Naive thymus-derived CD8-positive, alpha-beta T cell (primary cell): ENCODE measurements at places on chromosomes 1 and 21.

- H3K4me3 ChIP-seq, result no peak overlapping the region
- H3K4me1 ChIP-seq, result peaks cover 4% of the 10 kb centered on the region
- no peak for DNase-seq
- H3K27ac ChIP-seq, result no peak overlapping the region
- H3K36me3 ChIP-seq, result no peaks in the 10 kb centered on the region
- peaks cover 5% of the 10 kb centered on the region for H3K27me3 ChIP-seq
Observed at GRCh38 chr1:241654641-241655040, 2.6 kb downstream of the WDR64 start.

- peaks cover 41% of the 10 kb centered on the region for H3K27me3 ChIP-seq
- no peak for DNase-seq
- no peaks in the 10 kb centered on the region for H3K36me3 ChIP-seq
- H3K4me3 ChIP-seq, result no peak overlapping the region
- no peaks in the 10 kb centered on the region for H3K4me1 ChIP-seq
- H3K27ac ChIP-seq, result no peak overlapping the region
Observed at GRCh38 chr21:41611966-41612606, 104.1 kb upstream of the TMPRSS2 start.

DNA sequence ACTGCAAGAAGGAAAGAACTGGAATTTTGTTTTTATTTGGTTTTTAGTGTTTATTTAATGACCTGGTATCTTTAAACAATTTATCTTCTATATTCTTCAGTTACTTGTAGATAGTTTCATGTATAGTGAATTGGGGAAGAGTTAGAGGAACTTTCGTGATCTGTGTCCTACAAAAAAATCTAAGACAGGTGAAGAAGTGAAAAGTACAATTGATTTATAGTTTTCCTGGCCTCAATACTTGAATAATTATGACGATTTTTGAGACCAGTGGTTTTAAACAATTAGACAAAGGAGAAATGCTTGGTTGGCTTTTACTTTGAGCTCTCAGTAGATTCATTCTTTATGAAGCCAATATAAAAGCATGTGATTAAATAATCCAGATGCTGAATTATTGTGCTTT, 7.5 kb downstream of the MIER1 start:
- H3K4me3 ChIP-seq, result peak overlapping the region; percentile 31
- H3K27me3 ChIP-seq, result no peaks in the 10 kb centered on the region
- DNase-seq, result no peak
- H3K4me1 ChIP-seq, result peaks cover 59% of the 10 kb centered on the region

DNA sequence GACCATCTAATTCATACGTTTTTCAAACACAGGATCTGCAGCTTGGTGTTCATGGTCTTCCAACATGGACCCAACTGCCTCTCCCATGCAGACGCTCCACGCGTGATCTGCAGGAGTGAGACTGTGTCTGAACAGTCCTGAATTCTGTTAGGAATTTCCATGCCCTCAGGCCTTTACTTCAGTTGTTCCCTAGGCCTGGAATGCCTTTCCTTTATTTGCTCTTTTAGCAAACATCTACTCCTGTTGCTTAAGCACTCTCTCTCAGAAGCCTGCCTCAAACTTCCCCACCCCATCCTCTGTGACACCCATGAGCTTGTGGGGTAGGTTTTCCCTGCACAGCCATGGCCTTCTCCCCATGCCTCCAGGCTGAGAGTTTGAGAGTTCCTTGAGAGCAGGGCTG, 73.7 kb downstream of the DMRTB1 start:
- no peaks in the 10 kb centered on the region for H3K4me1 ChIP-seq
- H3K27me3 ChIP-seq, result no peaks in the 10 kb centered on the region
- H3K36me3 ChIP-seq, result no peaks in the 10 kb centered on the region
- DNase-seq, result no peak
- H3K4me3 ChIP-seq, result no peak overlapping the region

DNA sequence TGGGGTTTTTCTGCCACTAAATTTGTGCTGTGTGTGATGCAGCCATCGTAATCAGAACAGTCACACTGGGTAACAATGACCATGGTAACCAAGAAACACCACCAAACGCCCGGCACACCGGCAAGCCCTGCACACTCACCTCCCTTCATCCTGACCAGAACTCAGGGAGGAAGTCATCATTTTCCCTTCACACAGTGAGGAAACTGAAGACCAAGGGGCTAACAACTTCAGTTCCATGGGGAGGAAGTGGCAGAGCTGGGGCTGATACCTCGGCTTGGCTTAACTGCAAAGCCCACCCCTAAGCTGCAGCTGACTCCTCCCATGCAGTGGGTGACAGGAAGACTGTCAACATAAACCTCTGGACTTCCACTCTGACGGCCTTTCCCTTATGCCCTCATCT, 69.3 kb upstream of the BCAR3 start:
- no peak overlapping the region for H3K27ac ChIP-seq
- H3K4me1 ChIP-seq, result peaks cover 15% of the 10 kb centered on the region
- no peak for DNase-seq
- H3K27me3 ChIP-seq, result no peaks in the 10 kb centered on the region
- H3K4me3 ChIP-seq, result peak overlapping the region; percentile 8

- H3K36me3 ChIP-seq, result no peaks in the 10 kb centered on the region
- H3K27ac ChIP-seq, result no peak overlapping the region
- DNase-seq, result no peak
- peaks cover 32% of the 10 kb centered on the region for H3K27me3 ChIP-seq
- H3K4me3 ChIP-seq, result no peak overlapping the region
- H3K4me1 ChIP-seq, result no peaks in the 10 kb centered on the region
Observed at GRCh38 chr1:214362188-214362882, 81.4 kb downstream of the SMYD2 start.

DNA sequence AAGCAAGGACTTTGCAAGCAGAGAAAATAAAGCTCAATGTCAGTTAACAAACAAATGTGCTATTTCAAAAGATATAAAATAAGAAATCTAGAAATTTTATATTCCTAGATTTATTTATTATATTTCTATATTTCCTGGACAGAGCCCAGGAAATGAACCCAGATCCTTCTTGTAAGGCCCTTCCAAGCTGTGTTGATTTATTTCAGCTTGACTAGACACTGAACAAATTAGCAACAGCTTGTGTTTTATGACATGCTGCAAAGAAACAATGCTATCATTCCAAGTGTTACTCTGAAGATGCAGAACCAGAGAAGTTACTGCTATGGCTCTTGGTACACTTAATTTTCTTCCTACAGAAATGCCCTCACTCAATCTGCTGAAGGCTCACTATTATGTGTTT, 6.2 kb downstream of the TGFBR3 start:
- no peaks in the 10 kb centered on the region for H3K36me3 ChIP-seq
- no peaks in the 10 kb centered on the region for H3K27me3 ChIP-seq
- H3K4me1 ChIP-seq, result peaks cover 49% of the 10 kb centered on the region
- no peak overlapping the region for H3K27ac ChIP-seq
- no peak for DNase-seq
- H3K4me3 ChIP-seq, result no peak overlapping the region

- H3K27me3 ChIP-seq, result no peaks in the 10 kb centered on the region
- H3K4me3 ChIP-seq, result no peak overlapping the region
- no peaks in the 10 kb centered on the region for H3K4me1 ChIP-seq
- no peaks in the 10 kb centered on the region for H3K36me3 ChIP-seq
- H3K27ac ChIP-seq, result no peak overlapping the region
Observed at GRCh38 chr1:7409278-7409677, 361.8 kb upstream of the VAMP3 start.

DNA sequence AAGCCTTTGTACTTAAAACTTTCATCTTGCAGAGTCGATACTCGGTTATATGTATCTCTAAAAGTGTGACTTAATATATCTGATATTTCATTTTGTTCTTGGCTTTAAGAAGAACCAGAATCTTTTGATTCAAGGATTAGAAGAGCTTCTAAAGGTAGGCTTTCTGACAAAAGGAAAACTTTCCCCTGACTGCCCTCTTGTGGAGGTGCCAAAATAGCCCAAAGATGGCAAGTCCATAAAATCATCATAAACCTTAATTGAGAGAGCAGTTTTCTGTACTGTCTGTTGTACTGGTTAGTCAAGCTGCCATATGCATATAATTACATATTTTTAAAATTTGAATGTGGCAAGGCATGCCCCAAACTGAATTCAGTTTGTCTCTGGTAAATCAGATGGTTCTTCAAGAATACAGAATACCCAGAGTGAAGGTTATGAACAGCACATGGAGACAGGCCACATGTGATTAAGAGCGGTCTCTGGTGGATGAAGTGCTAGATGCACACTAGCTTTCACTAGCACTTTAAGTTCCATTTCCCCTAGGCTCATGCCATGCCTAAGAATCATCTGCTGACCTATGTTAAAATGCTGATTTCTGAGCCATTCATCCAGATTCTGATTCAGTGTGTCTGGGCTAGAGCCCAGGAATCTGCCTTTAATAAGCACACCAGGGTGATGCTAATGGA, 27.7 kb upstream of the ELAVL4 start:
- no peak overlapping the region for H3K27ac ChIP-seq
- no peaks in the 10 kb centered on the region for H3K4me1 ChIP-seq
- peaks cover 14% of the 10 kb centered on the region for H3K27me3 ChIP-seq
- no peak overlapping the region for H3K4me3 ChIP-seq

GRCh38 chr1:209723756-209724693, 19.4 kb downstream of the HSD11B1 start:
- no peaks in the 10 kb centered on the region for H3K27me3 ChIP-seq
- H3K4me3 ChIP-seq, result peak overlapping the region; percentile 20
- no peaks in the 10 kb centered on the region for H3K36me3 ChIP-seq
- no peak for DNase-seq
- peaks cover 19% of the 10 kb centered on the region for H3K4me1 ChIP-seq

DNA sequence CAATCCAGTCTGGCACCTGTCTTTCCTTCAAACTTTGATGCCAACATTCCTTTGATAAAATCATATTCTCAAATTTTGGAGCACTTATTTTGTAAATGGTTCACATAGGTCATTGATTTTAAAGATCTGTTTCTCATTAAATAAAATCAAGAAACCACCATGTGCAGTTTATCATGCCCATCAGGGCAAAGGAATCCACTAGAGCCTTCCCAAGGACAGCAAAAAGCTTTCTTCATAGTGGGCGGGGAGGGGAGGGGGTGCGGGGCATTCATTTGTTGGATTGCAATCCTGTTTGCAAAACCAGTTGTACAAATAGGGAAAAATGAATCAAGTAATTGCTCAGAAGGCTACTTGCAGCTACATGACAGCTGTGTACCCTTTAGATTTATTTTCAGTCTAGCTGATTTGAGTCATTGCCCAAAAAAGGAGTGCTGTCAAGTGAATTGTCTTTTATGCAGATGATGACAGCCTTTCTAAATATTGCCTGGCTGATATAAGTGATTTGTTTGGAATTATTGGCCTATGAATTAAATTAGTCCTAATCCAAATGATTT, 23.0 kb downstream of the LRRC8B start:
- no peaks in the 10 kb centered on the region for H3K27me3 ChIP-seq
- peaks cover 45% of the 10 kb centered on the region for H3K4me1 ChIP-seq
- no peak overlapping the region for H3K4me3 ChIP-seq
- no peak overlapping the region for H3K27ac ChIP-seq

- peaks cover 22% of the 10 kb centered on the region for H3K4me1 ChIP-seq
- no peak overlapping the region for H3K4me3 ChIP-seq
- H3K27me3 ChIP-seq, result no peaks in the 10 kb centered on the region
- peak overlapping the region; percentile 35 for H3K27ac ChIP-seq
- DNase-seq, result no peak
Observed at GRCh38 chr1:108117945-108118902, 81.9 kb downstream of the SLC25A24 start.

GRCh38 chr1:204670152-204670927, 15.2 kb downstream of the LRRN2 start:
- H3K4me3 ChIP-seq, result no peak overlapping the region
- no peaks in the 10 kb centered on the region for H3K36me3 ChIP-seq
- H3K27me3 ChIP-seq, result peaks cover 3% of the 10 kb centered on the region

DNA sequence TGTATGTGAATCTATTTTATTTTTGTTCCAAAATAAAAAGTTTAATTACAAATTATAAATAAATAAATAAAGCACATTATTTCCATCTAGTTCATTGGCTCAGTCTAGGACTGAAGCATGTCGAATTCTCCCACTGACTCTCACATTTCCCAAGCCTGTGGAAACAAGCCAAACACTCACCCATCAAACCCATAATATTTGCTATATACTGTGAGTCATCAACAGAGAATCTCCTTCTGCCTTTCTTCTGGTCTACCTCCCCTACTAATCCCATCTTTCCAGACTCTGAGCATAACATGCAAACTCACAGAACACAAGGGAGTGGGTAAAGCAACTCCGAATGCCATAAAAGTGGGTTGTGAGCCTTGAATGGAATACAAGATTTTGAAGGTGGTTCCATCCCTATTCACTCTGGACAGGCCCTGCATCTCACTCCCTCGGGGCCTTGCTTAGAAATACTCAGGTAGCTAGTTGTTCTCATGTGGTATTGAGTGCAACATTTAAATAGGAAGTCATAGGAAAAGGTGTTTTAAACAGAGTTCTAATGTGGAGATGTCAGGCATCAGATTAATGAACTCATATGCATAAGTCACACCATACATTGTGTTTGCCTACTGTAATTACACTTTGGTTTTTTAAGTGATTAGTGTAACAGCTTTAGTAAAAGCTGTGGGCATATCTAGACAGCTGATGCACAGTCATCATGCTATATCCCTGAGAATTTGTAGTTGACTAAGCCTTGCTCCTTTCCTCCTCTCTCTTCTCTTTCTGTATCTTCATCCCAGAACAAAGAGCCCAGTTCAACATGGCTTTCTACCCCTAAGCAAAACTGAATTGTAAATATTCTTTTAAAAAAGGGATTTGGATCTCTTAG, 47.0 kb downstream of the F5 start:
- H3K27ac ChIP-seq, result no peak overlapping the region
- no peaks in the 10 kb centered on the region for H3K36me3 ChIP-seq
- H3K4me3 ChIP-seq, result no peak overlapping the region
- H3K4me1 ChIP-seq, result no peaks in the 10 kb centered on the region
- DNase-seq, result no peak

GRCh38 chr1:82837766-82838465, 1037.2 kb downstream of the ADGRL2 start:
- no peak for DNase-seq
- no peak overlapping the region for H3K27ac ChIP-seq
- peaks cover 8% of the 10 kb centered on the region for H3K27me3 ChIP-seq
- no peak overlapping the region for H3K4me3 ChIP-seq
- no peaks in the 10 kb centered on the region for H3K36me3 ChIP-seq
- H3K4me1 ChIP-seq, result no peaks in the 10 kb centered on the region

DNA sequence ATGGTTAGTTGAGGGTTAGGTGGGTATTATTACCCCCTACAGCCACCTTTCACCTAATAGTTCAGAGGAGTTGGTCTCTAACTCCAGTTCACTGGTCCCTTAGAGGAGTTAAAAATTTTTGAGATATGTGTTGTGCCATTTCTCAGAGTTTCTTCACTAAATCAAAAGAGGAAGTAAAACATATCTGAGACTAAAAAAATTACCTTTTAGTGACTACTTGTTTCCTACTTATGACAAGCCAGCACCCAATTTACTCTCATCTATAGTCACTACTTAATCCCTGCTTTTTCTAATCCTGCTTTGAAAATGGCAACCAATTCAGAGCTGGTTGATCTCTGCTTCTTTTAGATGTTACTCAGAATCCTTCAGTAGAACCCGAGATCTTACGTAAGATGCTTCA, 1316.8 kb upstream of the B3GALT2 start:
- no peaks in the 10 kb centered on the region for H3K36me3 ChIP-seq
- no peaks in the 10 kb centered on the region for H3K4me1 ChIP-seq
- H3K27ac ChIP-seq, result no peak overlapping the region
- no peak overlapping the region for H3K4me3 ChIP-seq
